ENCODE measurements at places on chromosomes 2 and 18. TPM values are rescaled to one million over a fixed set of nuclear protein-coding genes. Genes with fewer than 3 reads are reported as not detected.

The NEURL3 gene
- not detected for total RNA-seq

The MAP2 gene
- 3.4 TPM for total RNA-seq

The OSBPL1A gene
- 22.2 TPM for total RNA-seq

The LRRTM4 gene
- not detected for total RNA-seq

The POTEI gene
- total RNA-seq, result not detected

The FAM136A gene
- total RNA-seq, result 24.6 TPM

The ATP9B gene
- total RNA-seq, result 14.6 TPM

The HRH4 gene
- not detected for total RNA-seq

The OSR1 gene
- 72.7 TPM for total RNA-seq

The TMEM247 gene
- total RNA-seq, result not detected

The ATOH8 gene
- 129 TPM for total RNA-seq

The VIT gene
- total RNA-seq, result 0.36 TPM

The IL36G gene
- total RNA-seq, result not detected

The WNT6 gene
- not detected for total RNA-seq

The PSD4 gene
- 0.16 TPM for total RNA-seq

The BOLL gene
- total RNA-seq, result not detected

The COL3A1 gene
- total RNA-seq, result 10,579 TPM

The RAB27B gene
- 1.8 TPM for total RNA-seq

The ITGA6 gene
- total RNA-seq, result 4.2 TPM
